ENCODE measurements at places on chromosomes 2 and 18.

- DNase-seq: no peak
Observed at GRCh38 chr2:12430407-12431133, 286.2 kb upstream of the TRIB2 start.

GRCh38 chr2:13581471-13581870, 864.7 kb downstream of the TRIB2 start:
- DNase-seq: no peak

- no peak for DNase-seq
Observed at GRCh38 chr2:131580187-131580586, 52.5 kb downstream of the CCDC74A start.

DNA sequence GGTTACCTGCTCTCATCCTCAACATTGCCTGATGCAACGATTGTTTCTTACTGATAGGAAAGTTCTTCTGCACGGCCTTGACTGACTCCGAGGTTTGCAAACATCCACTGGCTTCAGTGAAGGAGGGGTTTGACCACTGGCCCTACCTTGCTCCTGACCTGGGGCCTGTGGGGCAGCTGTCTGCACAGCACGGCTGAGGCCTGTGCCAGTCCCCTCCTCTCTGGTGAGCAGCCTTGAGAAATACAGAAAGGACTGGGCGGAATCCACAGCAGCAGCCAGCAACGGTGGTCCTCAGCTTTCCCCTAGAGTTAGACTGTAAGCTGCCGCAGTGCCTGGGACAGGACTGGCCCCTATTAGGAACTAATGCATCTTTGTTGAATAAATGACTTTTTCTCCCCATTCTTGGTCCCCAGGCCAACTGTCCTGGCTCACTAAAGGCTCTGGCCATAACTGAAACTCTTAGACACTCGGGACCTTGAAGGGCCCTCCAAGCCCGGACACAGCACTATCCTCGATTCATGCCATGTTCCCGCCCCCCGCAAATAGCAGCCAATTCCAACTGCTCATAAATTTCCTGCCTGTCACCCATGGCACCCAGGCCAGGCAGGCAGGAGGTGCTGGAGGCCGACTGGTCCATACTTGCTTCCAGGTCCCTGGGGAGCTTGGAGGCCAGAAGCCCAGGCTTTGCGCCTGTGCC, 26.7 kb downstream of the ATOH8 start:
- no peak for DNase-seq

DNA sequence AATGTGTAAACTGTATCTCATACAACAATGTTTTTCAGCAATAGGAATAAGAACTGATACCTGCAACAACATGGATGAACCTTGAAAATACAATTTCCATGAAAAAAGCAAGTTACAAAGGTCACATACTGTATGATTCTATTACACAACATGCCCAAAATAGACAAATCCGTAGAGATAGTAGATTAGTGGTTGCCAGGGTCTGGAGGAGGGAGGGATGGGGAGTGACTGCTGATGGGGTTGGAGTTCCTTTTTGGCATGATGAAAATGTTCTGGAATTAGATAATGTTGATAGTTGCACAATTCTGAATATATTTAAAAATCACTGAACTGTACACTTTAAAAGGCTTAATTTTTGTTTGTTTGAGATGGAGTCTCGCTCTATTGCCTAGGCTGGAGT, 33.8 kb downstream of the UBXN4 start:
- peak; percentile 69 for DNase-seq

DNA sequence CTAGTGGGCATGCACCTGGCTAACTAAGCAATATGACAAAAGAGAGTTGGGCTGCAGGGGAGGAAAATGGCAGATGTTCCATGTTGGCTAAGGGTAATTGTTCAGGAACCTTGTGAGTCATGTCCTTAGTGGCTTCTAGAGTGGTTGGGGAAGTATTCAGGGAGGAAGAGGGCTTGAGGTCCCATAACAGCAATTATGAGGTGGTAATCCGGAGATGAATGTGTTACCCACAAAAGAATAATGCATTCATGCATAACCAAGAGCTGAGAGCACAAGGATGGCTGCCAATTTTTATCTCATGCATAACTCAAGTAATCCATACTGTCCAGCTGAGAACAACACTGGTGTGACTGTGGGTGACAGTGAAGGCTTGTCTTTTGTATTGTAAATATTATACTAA, 42.9 kb downstream of the TMEFF2 start:
- DNase-seq: peak; percentile 21

GRCh38 chr2:198405311-198405710, 600.9 kb downstream of the PLCL1 start:
- no peak for DNase-seq

DNA sequence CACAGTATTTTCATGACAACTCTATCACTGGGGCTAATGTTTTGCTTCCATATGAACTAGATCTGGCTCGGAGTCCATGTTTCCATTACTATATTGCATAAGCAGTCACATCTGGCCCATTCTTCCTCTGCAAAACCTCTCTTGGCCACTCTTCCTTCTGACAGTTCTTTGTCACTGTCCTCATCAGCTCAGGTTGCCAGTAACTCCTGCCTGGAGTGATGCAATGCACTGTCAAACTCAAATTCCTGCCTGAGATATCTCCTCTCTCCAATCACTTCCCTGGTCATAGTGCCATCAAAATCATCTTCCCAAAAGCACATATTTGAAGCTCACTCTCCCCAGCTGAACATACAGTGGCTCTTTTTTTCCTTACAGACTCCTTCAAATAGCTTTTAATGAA, 66.1 kb downstream of the COLEC12 start:
- DNase-seq: peak; percentile 40

DNA sequence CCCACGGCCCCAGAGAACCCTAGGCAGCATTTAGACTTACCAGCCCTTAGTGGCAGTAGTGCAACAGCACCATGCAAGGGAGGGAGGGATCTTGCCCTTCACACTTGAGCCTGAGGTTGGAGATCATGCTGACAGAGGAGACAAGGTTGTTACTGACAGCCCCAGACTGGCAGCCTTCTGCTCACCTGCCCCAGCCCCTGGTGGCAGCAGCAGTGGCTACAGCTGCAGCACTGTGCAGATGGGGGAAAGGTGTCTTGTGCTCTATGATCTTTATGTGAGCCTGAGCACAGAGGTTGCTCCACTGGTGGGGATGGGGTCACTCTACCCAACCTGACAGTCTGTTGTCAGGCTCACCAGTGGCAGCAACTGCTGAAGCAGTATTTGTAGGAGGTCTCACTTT, 501.2 kb upstream of the LRRTM4 start:
- DNase-seq: no peak

DNA sequence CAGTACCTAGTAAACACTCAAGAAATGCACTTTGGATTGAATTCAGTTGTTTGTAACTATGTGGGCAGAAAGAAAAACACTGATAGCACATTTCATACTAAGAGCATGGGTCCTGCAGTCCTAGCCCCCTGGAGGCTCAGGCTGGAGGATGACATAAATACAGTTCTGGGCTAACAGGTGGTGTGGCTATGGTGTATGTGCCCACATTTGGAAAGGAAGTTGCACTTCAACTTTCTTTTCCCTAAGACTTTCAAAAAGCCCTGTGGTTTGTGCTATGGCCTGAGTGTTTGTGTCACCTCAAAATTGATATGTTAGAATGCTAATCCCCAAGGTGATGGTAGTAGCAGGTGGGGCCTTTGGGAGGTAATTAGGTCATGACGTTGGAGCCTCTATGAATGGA, 218.2 kb downstream of the CDCA7 start:
- DNase-seq: no peak

DNA sequence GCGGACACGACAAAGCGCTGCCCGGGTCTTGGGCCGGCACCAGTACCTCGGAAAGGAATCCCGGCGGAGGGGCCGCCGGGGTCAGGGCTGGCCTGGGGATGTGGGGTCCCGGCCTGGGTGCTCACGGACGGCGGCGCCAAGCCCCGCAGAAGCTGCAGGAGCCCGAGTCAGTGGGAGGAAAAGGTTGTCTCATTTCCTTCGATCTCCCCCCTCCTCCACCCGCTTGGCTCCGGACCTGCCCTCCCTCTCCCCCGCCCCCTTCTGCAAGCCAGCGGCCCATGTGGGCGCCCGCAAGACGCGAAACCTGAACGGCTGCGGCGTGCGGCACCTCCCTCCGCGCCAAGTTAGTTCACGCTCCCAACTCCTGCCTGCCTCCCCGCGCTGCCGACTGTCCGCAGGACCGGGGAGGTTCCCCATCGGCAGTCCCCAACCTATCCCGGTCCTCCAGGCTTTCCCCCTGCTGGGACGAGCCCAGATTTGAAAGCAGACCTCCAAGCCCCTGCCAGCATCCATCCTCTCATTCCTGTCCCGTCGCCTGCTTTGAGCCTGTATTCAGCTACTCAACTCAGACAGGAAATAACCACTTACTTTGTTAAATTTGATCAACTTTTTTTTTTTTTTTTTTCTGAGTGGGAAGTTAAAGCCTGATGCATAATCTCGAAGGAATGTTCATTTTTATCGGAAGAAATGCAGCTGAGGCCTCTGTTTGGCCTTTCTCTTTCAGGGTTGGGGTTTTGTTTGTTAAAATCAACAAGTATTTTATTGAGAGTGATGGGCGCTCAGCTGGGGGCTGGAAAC, at the start of gene EVA1A:
TSS of gene EVA1A (minus strand) at position 172 of the 798 bp plus-strand sequence. CDS start 42,799 bp downstream, outside the sequence.
- DNase-seq: peak; percentile 74

GRCh38 chr2:173854840-173855239, 110.3 kb downstream of the SP3 start:
- peak; percentile 42 for DNase-seq

GRCh38 chr2:51014759-51015158, 17.2 kb downstream of the NRXN1 start:
- DNase-seq: no peak

- DNase-seq: peak; percentile 3
Observed at GRCh38 chr2:116510117-116510671, 1304.3 kb upstream of the DDX18 start.
